ENCODE measurements at places on chromosomes 2 and 18.

DNA sequence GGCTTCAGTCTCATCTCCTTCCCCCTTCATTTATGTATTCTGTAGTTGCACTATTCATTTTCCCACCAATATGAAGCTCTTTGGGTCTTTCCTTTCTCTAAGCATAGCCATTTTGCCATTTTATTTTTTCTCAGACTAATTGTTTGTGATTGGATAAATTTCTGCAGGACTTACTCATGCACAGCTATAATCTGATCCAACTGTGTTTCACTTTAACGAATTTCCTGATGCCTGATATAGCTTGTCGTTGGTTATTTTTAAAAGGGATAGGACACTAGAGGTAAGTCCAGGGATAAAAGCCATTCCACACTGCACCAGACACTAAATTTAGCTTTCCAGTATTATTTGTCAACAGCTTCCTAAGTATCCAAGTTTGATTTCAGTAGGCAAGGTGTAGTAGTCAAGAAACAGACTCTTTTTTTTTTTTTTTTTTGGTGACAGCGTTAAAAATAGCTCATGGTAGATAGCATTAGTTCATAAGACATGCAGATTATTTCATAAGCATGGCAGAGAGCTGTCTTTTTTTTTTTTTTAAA, 17.4 kb downstream of the ASB18 start:
- no peak for DNase-seq

- no peak for DNase-seq
Measured at GRCh38 chr2:135494917-135495316, 36.1 kb downstream of the ZRANB3 start.

DNA sequence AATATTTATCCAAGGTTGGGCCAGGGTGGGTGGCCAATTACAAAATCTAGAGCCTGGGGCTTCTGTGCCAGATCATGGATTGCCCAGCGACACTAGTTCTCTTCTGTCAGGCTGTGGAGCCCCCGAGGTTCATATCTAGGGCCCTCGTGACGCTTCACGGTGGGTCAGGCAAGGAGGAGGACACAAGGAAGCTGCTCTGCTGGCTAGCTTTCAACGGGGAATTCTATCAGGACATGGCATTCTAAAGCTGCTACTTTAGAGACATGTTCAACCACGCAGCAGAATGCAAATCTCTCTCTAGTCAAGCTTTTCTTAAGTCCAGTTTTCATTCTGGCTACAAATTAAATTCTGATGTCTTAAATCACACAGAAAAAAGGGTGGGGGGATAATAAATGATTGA, 180.2 kb downstream of the THADA start:
- no peak for DNase-seq

- DNase-seq = no peak
Measured at GRCh38 chr2:35220461-35220860, 1135.1 kb upstream of the CRIM1 start.

DNA sequence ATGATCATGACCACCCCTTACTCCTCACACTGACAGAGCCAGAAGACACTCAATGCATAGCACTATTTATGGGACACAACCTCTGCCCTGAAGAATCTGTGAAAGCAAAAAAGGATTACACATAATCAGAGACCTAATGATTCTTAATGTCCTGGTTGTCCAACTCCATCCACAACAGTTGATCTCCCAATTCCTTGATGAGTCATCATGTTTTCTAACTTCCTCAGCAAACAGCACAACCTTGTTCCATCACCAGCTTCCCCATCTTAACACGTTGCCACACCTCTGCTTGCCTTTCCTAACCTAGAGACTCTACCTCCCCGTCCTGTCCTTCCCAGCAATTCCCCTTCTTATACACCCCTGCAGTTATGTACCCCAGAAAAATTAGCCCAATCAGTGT, 13.2 kb upstream of the MARCHF4 start:
- DNase-seq = no peak

DNA sequence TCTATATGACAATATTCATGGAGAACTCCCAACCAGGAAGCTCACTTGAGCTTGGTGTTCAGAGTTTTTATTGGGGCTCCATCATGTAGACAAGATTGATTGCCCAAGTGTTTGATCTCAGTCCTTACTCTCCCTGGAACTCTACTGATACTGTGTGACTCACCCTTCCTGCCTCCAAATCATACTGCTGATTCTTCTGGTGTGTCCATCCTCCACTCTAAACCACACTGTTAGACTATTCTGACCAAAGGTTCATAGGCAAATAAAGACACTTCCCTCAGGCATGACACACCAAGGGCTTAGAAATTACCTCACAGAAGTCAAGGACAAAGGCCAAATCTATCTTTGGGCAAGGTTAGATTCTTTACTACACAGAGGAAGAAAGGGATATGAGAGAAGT, 107.9 kb upstream of the CDH20 start:
- no peak for DNase-seq

DNA sequence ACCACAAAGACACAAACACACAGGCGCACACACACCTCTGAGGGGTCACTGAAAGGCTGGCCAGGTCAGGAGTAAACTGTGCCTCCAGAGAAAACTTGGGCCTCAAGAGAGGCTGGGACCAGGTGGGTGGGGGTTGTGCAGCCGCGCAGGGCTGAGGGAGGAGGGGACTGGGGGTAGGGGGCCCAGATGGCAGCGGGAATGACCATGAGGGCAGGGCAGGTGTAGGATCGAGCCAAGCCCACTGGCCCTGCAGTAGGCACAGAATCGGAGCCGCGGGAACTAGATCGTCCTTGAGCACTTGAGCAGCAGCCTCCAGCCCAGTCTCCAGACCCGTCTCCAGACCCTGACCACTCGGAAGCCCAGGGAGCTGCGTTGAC, 36.8 kb downstream of the ANKMY1 start:
- no peak for DNase-seq

DNA sequence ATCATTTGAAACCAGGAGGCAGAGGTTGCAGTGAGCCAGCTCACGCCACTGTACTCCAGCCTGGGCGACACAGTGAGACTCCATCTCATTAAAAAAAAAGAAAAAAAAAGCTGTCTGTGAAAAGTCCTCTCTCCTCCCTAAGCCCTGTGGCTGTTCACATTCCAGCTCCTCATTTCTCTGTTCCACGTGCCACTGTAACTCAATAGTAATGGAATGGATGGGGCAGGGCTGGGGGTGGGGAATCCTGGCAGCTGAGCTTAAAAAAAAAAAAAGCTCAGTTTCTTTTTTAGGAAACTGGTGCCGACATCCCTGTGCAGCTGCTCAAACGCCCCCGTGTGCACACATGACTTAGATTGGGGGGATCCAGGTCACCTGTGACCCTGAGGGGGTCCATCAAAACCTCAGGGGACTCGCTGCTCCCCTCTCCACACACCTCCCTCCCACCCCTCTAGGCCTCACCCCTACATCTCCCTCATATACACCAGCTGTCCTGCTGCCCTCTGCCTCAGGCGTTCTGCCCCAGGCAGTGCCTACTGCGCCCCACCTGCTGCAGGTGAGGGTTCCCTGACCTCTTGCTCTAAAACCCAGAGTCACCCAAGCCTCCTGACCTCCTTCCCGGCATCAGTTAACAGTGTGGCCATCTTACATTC, 255.4 kb downstream of the AGAP1 start:
- no peak for DNase-seq

GRCh38 chr2:5908071-5908470, 215.9 kb downstream of the SOX11 start:
- DNase-seq = no peak

DNA sequence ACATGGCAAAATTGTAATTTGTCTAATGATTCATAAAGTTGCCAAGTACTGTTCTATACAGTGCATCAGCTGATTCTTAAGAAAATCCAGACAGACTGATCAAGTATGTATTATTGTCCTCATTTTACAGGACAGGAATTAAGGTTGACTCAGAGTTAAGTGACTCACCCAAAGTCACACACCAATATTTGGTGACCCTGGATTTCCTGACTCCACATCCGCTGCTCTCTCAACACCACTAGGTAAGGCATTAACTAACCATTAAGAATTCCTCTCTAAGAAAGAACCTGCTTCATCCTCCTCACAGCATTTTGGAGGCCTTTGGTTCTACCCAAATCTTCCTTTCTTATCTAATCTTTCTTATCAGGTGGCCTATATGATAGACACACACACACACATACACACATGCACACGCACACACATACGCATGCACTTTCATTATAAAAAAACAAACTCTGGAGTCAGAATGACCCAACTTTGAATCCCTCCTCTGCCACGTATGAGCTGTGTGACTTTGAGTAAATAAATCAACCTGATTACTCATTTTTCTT, 150.8 kb downstream of the ANKRD44 start:
- no peak for DNase-seq

- DNase-seq = no peak
Measured at GRCh38 chr2:48496849-48497248, 33.1 kb upstream of the STON1 start.

GRCh38 chr2:27262379-27263286, at the start of gene SLC30A3:
TSS of gene SLC30A3 (minus strand) at chr2:27263047. CDS start at chr2:27262906, 141 bp downstream.
- peak; percentile 21 for DNase-seq

- DNase-seq = no peak
Measured at GRCh38 chr2:73013936-73014335, 57.6 kb downstream of the SFXN5 start.

DNA sequence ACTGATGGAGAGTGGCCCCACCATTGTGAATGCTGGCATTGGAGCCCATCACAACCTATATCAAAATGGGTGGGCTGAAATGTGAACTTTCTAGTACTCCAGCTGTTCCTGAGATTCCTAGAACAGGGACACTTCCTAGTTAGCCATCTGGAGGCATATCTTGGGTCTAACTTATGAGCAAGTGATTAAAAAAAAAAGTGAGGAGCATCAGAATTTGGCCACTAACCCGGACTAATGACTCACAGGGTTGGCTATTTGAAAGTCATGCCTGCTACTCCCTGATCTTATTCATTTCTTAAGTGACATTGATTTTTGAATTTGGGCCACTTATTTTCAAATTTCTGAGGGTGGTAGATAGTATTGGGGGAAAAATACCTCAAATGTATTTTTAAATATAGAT, 216.6 kb downstream of the HRH4 start:
- DNase-seq = no peak

DNA sequence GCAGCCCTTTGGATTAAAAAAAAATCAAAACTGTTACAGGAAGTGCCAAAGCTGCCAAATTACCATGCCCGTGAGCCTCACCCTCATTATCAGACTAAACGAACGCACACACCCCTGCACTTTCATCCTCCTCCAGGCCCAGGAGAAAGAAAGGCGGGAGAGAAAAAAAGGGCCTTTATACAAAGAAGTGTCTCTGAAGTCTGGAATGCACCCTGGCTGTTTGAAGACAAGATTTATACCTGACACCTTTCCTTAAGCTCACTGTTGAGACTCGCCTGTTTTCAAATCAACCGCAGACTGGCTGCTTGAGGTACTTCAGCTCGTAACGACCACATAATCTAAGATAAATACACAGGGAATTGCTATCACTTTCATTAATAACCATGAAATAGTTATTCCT, 31.0 kb downstream of the EDAR start:
- DNase-seq = no peak

DNA sequence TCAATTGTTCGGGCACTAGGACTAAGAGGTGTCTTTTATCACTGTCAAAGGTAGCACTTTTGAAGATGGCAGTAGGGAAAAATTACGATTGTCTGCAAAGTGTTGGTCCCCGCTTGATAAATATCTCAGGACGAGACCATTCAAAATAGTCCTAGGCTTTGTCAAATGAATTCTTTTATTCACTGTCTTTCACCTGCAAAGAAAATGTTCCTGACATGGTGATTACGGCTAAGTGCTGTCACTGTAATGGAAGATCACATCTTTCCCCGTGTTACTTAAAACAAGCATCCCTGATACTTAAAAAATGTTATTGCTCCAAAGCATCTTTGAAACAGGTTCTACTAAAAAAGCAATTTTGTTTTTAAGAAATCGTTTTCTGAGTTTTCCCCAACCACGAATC, 71.7 kb downstream of the KCTD1 start:
- DNase-seq = no peak

- DNase-seq = no peak
Measured at GRCh38 chr2:152012697-152013096, 86.1 kb downstream of the CACNB4 start.

- no peak for DNase-seq
Measured at GRCh38 chr2:151518802-151519201, 109.1 kb downstream of the RIF1 start.

DNA sequence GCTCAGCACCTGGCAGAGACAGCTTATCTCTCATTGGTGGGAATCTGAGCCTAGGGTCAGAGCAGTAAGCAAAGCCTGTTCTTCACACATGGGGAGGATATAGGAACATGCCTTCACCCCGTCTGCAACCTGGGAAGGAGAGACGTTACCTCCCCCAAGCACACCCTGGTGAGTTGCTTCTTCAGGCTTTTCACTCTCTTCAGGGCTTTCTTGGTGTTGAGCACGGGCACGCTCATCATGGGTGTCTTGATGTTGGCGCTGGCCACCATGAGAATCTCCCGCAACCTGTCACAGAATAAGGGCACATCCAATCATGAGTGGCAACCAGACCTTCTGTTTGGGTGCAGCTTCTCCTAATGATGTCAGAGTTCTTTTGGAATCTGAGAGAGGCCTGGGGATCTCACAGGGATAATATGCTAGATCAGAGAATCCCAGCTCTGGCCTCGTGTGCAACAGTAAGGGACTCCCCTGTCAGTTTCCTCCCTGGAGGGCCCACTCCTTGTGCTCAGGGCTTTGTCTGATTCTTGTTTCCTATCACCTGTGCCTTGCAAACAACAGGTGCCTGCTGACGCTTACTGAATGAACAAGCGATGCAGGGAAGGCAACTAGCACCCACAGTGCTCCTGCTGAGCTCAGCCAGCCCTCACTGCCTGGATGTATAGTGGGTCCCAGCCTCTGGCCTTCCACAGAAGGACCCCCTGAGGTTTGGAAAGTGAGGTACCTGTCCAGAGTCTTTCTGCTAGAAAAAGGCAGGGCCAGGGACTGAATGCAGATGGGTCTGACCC, 66.3 kb downstream of the POLR1A start:
- no peak for DNase-seq

- no peak for DNase-seq
Measured at GRCh38 chr2:274503-274902, 9.8 kb downstream of the ACP1 start.

- no peak for DNase-seq
Measured at GRCh38 chr2:160674146-160674750, 180.6 kb upstream of the RBMS1 start.

- no peak for DNase-seq
Measured at GRCh38 chr2:98821629-98822135, 90.8 kb upstream of the MGAT4A start.

GRCh38 chr2:127594116-127594591, 51.8 kb upstream of the GPR17 start:
- no peak for DNase-seq

- no peak for DNase-seq
Measured at GRCh38 chr2:104793966-104794365, 59.9 kb upstream of the POU3F3 start.

All from anterior cingulate cortex (tissue), 58 donors.